ENCODE measurements at places on chromosomes 4 and X.

GRCh38 chrX:101062176-101062575 is 10.3 kb upstream of the TRMT2B start:
- DNase-seq = no peak

DNA sequence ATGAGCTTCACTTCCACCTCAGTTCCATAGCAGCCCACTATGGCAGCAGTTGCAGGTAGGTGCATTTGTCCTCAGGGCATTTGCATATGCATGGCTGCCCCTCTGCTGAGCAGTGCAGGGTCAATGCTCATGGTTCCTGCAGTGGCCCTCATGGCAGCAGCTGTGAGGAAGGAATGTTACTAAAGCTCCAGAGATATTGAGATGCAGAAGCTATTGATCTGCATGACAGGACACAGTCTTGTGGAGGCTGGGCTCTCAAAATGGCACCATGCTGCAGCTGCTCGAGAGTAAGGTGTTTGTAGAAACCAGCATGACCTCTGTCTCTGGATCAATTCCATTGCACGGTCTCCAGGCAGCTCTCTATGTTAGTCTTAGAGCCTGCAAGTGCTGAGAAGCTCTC is 179.2 kb upstream of the PCDH18 start:
- DNase-seq = no peak

DNA sequence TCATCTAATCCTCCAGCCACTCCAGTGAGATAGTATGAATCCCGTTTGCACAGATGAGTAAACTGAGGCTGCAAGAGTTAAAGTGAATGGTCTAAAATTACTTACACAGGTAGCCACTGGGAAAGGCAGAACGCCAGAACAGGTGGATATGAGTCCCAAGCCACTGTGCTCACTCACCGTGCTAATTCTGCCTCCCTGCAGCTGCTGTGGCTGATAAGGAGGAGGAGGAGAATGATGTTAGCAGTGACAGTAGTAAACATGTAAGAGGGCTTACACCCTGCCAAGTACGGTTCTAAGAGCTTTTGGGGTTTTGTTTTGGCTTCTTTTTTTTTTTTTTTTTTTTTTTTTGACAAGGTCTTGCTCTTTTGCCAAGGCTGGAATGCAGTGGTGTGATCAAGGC is 90.5 kb upstream of the PRPS2 start:
- DNase-seq = no peak

DNA sequence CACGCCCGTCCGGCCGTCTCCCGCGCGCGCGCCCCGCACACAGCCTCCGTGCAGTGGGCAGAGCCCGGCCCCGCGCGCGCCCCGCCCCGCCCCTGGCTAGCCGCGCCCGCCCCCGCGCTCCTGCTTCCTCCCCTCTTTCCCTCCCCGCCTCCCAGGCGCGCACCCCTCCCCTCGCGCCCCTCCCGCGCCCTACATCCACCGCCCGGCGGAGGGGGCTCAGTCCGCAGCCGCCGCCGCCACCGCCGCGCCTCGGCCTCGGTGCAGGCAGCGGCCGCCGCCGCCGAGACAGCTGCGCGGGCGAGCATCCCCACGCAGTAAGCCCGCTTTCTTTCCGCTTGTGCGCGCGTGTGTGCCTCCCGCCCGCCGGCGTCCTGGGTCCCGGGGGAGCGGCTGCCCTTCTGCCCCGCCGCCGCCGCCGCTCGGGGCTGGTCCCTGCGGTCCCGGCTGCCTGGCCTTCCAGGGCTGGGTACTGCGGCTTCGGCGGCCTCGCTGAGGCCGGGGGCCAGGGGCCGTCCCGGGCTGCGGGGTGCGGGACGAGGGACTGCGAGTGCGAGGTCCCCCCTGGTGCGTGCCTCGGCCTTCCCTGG is at the start of gene FHL1:
Gene FHL1, plus strand, starts transcription at position 219 of the 587 bp plus-strand sequence.
- no peak for DNase-seq

GRCh38 chr4:8117278-8117682 is 41.3 kb downstream of the ABLIM2 start:
- DNase-seq = peak; percentile 25

GRCh38 chr4:141684785-141685184 is 48.4 kb downstream of the IL15 start:
- no peak for DNase-seq

- no peak for DNase-seq
Measured at GRCh38 chrX:46620505-46620904, 46.9 kb downstream of the CHST7 start.

GRCh38 chr4:152535903-152536544 is at the start of gene FBXW7:
FBXW7 (minus strand) TSS chr4:152536092; CDS start chr4:152411803, 124,289 bp downstream.
- DNase-seq = peak; percentile 97
